Psoas muscle (tissue), 8 donors: ENCODE measurements at places on chromosomes 6 and 20. TPM values are rescaled to one million over a fixed set of nuclear protein-coding genes. Genes with fewer than 3 reads are reported as not detected.
A peak's percentile ranks its signal among the peaks of the same experiment; 100 is the strongest.

Gene GSS
- 30.5 TPM for total RNA-seq

Gene PPP2R5D
- 33.0 TPM for total RNA-seq

Gene SNRPB
- 82.8 TPM for total RNA-seq

Gene SLC22A16
- total RNA-seq: not detected

Gene COL9A1
- not detected for total RNA-seq

Gene ATP6V1G2
- total RNA-seq: 0.69 TPM

GRCh38 chr20:14902432-14903089 is 565.1 kb upstream of the FLRT3 start:
- no peak for DNase-seq

DNA sequence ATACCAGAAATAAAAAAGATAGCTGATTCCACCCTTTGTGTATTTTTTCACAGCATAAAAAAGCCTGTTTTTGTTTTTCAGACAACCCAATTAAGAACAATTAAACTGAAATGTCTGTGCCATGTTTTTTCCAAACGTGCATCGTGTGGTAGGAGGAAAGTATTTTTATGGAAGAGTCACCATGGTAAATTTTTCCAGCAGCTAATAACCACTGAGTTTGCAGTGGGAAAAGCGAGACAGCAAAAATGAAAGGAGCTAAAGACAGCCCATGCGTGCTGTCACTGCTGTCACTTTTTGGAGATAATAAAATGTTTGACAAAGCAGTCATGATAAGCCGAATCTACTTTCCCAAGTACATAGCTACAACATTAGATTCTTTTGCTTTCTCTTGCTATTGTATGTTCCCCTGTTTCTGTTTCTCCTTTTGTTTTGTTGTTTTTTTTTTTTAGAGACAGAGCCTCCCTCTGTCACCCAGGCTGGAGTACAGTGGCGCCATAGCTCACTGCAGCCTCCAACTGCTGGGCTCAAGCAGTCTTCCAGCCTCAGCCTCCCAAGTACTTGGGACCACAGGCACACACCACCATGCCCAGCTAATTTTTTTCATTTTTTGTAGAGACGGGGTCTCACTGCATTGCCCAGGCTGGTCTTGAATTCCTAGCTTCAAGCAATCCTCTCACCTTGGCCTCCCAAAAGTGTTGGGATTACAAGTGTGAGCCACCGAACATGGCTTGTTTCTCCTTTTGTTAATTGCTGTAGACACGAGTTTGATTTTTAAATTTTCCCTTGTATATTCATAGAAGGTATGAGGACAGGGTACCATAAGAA is 261.3 kb downstream of the TMEM242 start:
- DNase-seq: no peak

- no peak for DNase-seq
Measured at GRCh38 chr20:40844332-40844731, 155.3 kb upstream of the MAFB start.

GRCh38 chr6:145743332-145743731 is 8.0 kb upstream of the EPM2A start:
- no peak for DNase-seq

DNA sequence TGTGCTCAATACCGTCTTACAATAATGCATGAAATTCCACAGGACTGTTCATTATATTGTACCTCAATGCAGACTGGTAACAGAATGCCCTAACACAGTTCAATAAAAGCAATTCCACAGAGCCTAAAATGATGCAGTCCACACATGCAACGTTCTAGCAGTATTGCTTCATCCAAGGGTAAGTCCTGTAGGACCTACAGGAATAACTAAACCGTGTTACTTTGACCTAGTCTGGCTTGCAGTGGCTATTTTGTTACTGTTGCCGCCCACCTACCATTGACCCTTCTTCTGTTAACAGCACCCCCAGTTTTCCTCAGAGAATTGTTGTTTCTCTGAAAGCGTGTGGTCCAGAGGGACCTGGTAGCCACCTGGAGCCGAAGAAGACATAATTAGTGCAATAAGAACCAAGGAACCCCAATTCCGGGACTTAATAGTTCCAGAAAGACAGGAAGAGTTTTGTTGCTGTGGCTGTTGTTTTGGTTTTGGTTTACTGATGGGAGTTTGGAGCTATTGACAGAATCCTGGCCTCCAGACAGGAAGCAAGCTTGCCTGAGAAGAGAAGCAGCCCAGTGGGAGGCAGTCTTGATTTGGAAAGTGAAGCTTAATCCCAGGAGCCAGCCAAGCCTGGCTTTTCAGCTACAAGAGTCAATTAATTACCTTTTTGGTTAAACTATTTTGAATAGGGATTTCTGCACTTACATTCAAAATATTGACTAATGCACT is 91.3 kb downstream of the FRK start:
- DNase-seq: no peak

- no peak for DNase-seq
Measured at GRCh38 chr6:163390770-163391169, 23.7 kb upstream of the QKI start.

GRCh38 chr6:160337301-160337700 is 10.9 kb upstream of the SLC22A3 start:
- DNase-seq: no peak

- DNase-seq: no peak
Measured at GRCh38 chr6:113120582-113121285, 736.4 kb upstream of the MARCKS start.

DNA sequence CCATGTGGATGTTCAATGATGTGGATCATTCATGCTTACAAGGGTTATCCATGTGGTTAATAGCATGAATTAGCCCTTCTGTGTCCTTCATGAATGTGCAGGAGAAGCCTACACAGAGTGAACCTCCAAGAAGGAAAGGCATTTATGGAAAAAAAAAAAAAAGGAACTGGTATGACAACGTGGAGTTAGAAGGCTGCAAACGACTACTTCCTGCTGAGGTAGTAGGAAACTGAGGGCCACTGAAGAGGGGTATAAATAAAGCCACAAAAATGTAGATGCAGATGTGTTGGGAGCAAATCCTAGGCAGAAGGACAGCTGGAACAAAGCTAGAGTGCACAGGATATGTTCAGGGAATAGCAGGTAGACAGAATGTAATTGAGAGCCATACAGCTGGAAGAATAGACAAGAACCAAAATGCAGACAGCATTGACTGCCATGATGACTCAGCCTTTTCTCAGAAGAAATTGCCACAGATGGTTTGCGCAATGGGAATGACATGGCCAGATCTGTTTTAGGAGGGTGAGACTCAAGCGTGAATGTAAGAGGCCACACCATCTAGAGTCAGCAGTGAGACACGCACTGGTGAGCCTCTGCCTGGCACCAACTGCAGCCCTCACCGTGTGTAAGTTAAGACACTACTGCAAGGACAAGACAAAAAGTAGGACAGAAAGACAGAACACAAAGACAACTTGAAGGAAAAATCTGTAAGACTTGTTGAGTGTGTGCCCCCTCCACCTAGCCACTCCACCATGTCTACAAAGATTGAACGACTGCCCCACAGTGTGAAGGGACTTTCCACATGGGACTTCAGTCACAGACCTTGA is 79.8 kb downstream of the KIF13A start:
- peak; percentile 90 for DNase-seq

GRCh38 chr6:137819740-137820139 is 47.3 kb upstream of the TNFAIP3 start:
- DNase-seq: no peak
